ACHN (cell line): ENCODE measurements at places on chromosomes 1 and 21.

- no peak for DNase-seq
These were observed 11.6 kb downstream of the OBSCN start for GRCh38 chr1:228219245-228219961.

DNA sequence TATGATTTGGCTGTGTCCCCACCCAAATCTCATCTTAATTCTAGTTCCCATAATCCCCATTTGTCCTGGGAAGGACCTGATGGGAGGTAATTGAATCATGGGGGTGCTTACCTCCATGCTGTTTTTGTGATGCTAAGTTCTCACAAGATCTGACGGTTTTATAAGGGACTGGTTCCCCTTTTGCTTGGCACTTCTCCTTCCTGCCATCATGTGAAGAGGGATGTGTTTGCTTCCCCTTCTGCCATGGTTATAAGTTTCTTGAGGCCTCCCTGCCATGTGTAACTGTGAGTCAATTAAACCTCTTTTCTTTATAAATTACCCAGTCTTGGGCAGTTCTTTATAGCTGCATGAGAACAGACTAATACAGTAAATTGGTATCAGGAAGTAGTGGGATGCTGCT, 114.1 kb downstream of the ZNF648 start:
- DNase-seq: no peak

DNA sequence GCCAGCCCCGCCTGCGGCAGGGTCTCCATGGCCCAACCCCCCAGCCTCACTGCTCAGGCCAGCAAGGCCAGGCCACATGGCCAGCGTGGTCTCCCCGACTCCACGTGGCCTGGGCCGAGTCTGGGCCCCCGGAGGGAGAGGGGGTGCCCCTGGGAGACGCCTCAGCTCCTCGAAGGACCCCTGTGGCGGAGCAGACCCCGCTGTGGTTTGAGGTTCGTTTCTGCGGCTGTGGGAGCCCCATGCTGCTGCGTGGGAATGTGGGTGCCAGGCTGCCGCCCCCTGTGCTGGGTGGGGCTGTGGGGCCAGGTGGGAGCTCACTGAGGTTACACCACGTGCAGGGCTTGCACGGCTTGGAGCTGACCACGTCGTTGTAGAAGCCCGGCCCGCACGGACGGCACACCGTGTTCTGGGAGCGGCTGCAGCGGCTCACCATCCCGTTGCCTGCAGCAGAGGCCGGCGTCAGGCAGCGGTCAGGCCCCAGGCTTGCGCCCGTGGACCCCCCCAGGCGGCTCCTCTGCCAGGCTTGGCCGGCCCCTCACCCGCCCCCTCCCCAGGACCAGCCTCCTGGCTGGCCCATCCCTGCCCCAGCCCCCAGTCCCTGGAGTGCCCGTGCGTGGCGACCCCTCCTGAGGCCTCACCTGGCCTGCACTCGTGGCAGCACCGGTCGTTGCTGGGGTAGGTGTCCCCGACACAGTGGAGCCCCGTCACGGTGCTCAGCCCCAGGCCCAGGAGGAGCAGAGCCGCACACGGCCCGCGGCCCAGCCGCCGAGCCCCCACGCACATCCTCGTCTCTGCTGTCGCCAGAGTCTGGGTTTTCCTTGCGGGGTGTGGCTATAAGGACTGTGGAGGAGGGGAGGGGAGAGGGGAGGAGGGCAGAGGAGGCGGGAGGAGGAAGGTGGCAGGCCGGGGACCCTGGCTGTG, at the start of gene TNFRSF4:
Gene TNFRSF4 (minus strand): TSS at position 809 of the 921 bp plus-strand sequence. CDS start 26 bp downstream, at position 783.
- no peak for DNase-seq

DNA sequence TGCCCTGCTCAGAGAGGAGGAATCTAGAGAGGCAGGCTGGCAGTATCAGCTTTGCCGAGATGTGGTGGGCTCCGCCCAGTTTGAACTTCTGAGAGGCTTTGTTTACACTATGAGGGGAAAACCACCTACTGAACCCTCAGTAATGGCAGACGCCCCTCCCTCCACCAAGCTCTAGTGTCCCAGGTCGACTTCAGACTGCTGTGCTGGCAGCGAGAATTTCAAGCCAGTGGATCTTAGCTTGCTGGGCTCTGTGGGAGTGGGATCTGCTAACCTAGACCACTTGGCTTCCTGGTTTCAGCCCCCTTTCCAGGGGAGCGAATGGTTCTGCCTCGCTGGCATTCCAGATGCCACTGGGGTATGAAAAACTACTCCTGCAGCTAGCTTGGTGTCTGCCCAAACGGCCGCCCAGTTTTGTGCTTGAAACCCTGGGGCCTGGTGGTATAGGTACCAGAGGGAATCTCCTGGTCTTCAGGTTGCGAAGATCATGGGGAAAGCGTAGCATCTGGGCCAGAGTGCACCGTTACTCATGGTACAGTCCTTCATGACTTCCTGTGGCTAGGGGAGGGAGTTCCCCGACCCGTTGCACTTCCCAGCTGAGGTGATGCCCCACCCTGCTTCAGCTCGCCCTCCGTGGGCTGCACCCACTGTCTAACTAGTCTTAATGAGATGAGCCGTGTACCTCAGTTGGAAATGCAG, 43.6 kb downstream of the C21orf91 start:
- DNase-seq: no peak

GRCh38 chr1:151832318-151832980, 847 bp upstream of the RORC start:
- DNase-seq: no peak

GRCh38 chr1:30609999-30610345, 113.4 kb downstream of the MATN1 start:
- DNase-seq: no peak
